ENCODE measurements at places on chromosomes 7 and 10.
A peak's percentile ranks its signal among the peaks of the same experiment; 100 is the strongest.

DNA sequence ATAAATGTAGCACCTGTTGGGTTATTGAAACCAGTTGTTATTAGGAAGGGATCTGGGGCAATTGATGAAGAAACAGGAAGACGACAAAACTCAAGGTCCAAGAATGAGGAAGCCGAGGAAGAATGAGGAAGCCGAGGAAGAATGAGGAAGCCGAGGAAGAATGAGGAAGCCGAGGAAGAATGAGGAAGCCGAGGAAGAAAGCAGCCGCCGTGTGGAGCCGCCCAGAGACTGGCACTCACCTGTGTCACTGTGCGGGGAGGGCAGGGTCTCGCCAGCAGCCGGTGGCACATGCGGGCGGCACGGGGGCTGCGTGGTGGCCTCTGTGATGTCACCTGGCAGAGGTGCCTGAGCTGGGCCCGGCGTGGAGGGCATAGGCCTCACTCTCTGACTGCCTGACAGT is 71.1 kb upstream of the CFAP46 start:
- no peak for DNase-seq

GRCh38 chr10:103696094-103696410 is 159.3 kb downstream of the SH3PXD2A start:
- no peak for DNase-seq

GRCh38 chr7:128737867-128738385 is 1.2 kb upstream of the CALU start:
- DNase-seq: peak; percentile 73

- DNase-seq: no peak
Measured at GRCh38 chr10:124061030-124061429, 32.4 kb downstream of the CHST15 start.

- DNase-seq: no peak
Measured at GRCh38 chr7:99308461-99309074, 17.1 kb upstream of the ARPC1A start.

DNA sequence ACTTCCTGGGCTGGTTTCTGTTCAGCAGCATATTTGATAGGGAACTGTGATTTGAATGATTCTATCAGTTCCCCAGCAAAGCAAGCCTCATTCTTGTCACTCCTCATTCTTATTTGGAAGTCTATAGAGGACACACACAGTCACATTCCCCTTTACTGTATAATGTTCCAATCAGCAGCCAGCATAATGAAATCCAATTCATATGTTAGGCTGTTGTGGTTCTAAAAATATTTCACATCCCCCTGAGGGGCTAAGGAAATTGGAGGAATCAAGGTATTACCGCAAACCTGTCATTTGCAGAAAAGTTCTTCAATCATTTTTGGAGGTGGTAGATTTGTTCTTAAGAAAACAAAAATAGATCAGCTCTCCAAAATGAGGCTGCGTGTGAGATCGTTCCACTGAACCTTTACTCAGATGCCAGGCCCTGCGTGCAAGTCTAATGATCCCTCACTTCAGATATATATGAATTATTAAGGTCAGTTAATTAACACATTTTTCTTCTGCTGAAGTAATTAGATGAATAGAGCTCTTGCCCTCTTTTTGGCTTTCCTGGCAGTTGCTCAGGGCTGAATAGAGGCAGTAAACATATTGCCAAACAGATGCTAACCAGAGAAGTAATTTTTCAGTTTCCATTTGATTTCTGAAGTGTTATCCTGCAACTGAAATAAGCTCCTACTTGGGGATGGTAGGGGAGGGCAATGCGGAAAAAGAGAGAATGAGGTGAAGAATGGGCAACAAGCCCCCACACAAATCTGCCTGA is 31.8 kb downstream of the LSMEM1 start:
- no peak for DNase-seq

DNA sequence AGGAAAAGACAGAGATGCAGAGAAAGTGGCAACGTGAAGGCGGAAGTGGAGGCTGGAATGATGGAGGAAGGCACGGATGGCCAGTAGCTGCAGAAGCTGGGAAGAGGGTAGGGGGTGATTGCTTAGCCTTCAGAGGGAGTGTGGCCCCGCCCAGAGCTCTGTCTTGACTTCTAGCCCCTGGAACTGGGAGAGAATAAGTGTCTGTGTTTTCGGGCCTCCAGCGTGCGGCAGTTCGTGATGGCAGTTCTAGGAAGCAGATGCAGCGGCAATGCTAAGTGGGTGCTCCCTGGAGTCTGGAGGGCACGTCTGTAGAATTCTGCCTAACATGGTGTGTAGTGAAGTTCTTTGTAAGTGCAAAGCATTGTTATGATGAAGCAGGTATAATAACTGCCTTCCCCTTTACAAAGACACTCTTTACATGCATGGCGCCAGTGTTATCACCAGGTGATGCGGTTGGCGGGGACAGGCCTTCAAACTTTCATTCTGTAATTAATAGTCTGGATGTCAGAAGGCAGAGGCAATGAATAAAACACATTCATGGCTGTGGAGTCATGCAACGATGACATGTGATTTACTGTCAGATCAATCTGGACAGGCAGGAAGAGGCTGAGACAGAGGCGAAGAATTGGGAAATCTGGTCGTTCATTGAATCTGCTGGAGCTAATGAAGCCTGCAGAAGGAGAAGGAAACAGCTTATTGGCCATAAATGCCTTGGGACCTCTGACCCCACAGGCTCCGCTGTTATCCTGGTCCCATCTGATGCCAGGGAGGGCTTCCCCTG is 228.6 kb downstream of the GLRX3 start:
- no peak for DNase-seq

DNA sequence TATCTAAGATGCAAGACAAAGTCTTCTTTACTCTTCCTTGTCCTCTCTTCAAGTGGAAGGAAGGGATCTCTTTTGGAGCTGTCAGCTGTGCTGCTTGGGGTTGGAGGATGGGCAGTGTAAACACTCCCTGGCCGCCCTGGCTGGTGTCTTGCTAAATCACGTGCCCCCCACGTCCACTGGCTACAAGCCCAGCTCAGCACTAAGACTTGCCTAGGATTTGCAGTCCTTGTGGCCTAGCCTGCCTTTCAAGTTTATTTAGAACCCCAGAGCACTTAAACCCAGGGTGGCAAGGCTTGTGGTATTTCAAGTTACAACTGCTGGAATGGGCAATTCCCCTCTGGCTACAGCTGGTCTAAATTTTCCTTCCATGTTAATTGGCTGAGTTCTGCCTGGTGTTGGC is 272.4 kb upstream of the MYO3A start:
- DNase-seq: no peak

GRCh38 chr10:109993551-109994330 is 14.0 kb upstream of the ADD3 start:
- DNase-seq: no peak

DNA sequence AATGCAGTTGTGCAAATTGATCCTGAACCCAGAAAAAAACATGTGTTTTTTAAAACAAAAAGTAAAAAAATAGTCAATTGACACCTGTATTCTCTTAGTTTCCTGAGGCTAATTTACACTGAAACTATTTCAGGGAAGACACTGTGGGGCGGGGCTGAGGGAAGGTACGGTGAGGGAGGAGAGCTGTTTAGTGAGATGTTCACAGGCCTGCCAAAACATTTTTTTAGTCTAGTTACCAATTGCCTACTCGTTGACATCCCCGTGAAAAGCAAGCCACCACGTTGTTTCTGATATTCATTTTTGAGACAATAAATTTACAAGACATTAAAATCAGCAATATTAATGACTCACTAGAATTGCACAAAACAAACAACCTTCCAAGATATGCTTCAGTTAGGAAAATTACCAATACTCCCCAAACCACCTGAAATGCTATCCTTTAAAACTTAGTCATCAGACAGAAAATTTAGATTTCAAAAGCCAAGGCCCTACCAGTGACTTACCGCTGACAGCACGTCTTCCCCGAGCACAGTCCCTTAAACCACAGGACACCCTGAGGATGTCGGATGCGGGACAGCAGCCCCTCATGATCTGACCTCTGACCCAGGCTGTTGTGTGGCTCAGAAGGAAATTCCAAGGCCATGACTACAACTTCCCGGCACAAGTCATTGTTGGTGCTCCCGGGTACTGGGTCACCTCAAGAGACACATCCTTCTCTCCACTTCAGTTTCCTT is 279.2 kb downstream of the PRPF18 start:
- peak; percentile 71 for DNase-seq

- DNase-seq: peak; percentile 47
Measured at GRCh38 chr7:27714831-27715444, 25.0 kb upstream of the TAX1BP1 start.

GRCh38 chr7:42186151-42186550 is 50.9 kb downstream of the GLI3 start:
- no peak for DNase-seq

GRCh38 chr7:19783541-19783940 is 10.1 kb upstream of the TMEM196 start:
- DNase-seq: peak; percentile 2

DNA sequence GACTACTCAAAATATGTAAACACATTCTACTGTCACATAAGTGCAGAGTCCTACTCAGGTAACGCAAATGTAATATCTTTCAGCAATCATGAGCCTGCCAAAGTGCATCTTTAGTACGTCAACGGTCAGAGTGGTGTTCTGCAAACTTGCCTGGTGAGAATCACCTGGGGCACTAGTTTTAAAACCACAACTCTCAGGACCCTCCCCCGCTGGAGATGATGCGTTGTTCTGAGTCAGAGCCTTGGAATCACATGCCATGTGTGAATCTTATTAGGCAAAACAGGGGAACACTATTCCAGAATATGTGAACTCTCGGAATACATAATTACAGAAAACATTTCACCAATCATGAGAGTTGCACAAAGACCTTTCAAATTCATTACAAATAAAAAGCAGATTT is 115.7 kb downstream of the TPK1 start:
- peak; percentile 44 for DNase-seq

DNA sequence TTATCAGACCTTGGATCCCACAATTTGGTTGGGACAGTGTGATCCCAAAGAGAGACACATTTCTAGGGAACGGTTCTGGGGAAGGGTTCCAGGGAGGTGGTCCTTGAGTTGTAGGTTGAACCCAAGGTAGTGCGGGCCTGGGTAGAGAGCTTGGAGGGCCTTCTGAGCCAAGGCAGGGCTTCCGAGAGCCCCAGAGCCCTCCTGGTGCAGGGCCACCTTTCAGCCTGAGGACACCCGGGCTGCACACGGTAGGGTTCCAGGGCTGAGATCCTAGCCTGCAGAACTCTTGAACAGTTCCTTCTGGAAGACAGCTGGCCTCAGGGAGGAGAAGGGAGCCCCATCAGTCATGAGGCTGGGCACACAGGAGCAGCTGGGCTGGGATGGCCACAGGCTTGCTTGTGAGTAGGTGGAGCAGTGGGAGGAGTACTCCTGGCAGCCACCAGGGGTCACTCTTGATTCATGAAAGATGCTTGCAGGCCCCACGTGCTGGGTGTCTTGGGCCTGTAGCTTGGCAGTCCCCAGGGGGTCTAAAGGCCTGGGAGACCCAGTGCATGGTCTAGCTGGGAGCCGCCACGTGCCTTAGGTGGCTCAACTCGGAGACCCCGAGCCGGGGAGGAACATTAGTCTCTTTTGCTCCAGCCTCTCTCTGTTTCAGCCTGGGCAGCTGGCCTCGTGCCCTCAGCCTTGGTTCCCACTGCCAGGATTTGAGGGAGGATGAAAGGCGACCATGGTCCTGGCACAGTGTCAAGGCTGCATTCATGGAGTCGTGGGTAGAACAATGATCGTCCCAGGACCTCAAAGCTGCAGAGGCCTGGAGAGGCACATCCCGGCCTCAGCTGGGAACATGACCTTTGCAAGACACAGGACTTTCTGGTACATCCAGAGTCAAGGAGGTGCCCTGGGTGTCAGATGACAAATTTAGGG is 381.6 kb downstream of the TYW1 start:
- DNase-seq: peak; percentile 69

- peak; percentile 55 for DNase-seq
Measured at GRCh38 chr7:41872966-41873365, 170.1 kb upstream of the INHBA start.

- no peak for DNase-seq
Measured at GRCh38 chr7:135185471-135186260, 15.2 kb upstream of the CYREN start.

DNA sequence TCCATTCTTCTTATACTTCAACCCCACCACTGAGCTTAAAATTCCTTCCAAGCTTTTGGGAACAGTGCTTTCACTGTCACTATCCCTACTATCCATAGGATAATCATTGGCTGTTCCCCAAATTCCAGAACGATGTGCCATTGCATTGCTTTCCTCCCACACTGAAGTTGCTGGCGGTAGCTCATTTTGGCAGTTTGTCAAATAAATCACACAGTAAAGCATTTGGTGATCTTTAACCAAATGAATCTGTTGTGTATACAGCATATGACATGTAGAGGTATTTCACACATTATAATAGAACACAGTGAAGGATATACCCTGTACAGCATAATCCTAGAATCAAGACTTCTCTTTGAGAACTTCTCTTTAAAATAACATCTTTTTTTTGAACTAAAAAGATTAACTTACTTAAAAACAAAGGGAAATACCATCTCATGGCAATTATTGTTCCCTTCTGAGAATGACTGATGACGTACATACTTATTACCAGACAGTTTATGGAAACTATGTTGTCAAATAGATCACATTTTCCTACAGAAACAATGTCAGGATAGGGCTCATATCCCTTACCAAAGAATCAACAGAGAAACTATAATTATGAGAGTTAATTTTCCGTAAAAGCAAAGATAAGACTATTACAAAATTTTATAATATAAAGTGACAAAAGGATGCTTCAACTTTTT is 93.6 kb downstream of the CTNNA3 start:
- peak; percentile 98 for DNase-seq

DNA sequence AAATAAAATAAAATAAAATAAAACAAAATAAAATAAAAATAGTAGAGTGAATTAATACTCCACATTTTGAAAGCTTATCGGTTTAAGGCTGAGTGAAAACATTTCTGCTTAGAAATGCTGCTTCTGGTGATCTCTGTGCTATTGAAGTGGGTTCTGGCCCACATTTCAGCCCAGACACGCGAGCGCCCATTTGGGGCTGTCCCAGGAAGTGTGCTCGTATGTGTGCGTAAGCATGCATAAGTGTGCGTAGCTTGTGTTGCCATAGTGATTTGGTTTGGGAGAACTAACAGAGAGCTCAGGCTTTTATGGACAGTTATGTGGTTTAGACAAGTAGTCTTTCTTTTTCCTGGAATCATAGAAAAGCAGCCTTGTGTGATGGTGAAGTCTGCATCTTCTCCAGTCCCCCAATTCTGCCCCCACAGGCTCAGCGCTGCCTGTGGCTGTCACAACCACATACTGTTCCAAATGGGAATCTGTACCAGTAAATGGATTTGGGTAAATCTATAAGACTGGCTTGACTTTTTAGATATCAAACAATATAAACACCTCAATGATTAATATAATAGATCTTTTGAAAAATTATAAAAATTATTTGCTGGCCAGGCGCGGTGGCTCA is 29.8 kb upstream of the PURB start:
- DNase-seq: no peak

DNA sequence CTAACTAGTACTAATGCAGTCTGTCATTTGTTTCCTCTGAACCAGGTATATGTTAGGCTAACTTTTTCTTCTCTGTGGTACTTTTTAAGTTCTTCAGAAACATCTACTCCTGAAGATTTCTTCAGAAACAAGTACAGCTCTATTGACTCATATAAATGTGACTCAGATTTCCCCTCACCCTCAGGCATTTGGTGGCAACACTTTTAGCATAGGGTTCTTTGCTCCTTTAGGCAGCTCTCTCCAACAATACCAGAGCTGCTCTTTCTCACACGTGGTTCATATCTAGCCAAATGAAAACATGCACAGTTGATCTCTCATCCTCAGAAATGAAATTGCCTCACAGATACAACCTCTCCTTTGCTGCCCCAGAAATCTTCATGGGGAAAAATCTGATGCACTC is 939.8 kb downstream of the SORCS1 start:
- peak; percentile 47 for DNase-seq

All from fibroblast of upper back skin (primary cell).